ENCODE measurements at places on chromosomes 13 and 19.

DNA sequence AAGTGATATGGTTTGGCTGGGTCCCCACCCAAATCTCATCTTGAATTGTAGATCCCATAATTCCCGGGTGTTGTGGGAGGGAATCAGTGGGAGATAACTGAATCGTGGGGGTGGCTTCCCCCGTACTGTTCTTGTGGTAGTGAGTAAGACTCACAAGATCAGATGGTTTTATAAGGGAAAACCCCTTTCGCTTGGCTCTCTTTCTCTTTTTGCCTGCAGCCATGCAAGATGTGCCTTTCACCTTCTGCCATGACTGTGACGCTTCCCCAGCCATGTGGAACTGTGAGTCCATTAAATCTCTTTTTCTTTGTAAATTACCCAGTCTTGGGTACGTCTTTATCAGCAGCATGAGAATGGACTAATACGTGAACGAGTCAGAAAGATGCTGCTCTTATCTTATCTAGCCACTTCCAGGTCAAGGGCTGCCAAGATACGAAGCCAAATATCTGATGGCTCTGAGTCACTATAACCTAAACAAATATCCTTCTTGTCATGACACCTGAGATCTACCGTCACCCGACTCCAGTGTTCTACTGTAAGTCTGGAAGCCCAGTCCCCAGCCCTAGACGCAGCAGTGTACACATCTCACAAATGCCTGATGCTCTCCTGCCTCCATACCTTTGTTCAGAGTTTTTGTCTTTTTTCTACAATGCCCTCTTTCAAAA, 45.9 kb downstream of the SLC15A1 start:
- no peaks in the 10 kb centered on the region for H3K4me1 ChIP-seq
- H3K4me3 ChIP-seq = no peak overlapping the region
- H3K27me3 ChIP-seq = peaks cover 6% of the 10 kb centered on the region
- DNase-seq = no peak

DNA sequence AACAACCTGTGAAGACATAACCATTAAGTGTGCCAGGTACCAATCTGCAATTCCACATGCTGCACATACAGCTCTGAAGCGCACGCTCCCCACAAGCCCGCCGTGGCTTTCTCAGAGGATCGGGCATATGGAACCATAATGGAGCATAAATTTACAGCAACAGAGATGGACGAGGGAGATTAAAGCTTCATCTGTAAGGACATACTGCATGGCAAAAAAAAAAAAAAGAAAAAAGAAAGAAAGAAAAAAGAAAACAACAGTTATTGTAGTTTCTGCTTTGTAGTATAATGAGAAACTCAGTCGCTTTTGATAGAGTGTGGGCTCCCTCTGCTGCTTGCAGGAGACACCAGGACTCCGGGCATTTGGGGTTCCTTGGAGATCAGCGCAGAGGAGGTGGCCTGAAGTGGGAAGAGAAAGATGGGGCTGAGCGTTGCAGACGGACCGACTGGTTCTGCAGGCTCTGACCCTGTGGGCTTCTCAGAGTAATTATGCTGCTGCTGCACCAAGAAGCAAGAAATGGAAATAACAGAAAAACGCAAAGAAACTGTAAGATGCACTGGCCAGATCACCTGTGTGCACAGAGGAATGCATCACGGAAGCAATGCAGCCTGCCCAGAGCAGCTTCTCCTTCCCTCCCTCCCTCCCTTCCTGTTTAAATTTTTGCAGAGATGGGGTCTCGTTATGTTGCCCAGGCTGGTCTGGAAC, 10.8 kb upstream of the PDCD5 start:
- no peak overlapping the region for H3K27ac ChIP-seq
- H3K4me1 ChIP-seq = no peaks in the 10 kb centered on the region
- H3K27me3 ChIP-seq = no peaks in the 10 kb centered on the region
- peak; percentile 25 for DNase-seq
- no peaks in the 10 kb centered on the region for H3K36me3 ChIP-seq

GRCh38 chr19:38361633-38362075, 12.7 kb upstream of the PSMD8 start:
- H3K27ac ChIP-seq = no peak overlapping the region
- H3K36me3 ChIP-seq = no peaks in the 10 kb centered on the region
- peaks cover 18% of the 10 kb centered on the region for H3K27me3 ChIP-seq
- no peaks in the 10 kb centered on the region for H3K4me1 ChIP-seq

- H3K4me3 ChIP-seq = no peak overlapping the region
- no peaks in the 10 kb centered on the region for H3K36me3 ChIP-seq
- DNase-seq = peak; percentile 30
- H3K4me1 ChIP-seq = no peaks in the 10 kb centered on the region
- H3K27ac ChIP-seq = no peak overlapping the region
These were observed 17.5 kb upstream of the MEIS3 start for GRCh38 chr19:47436712-47437401.

- H3K36me3 ChIP-seq = no peaks in the 10 kb centered on the region
- H3K4me3 ChIP-seq = no peak overlapping the region
- DNase-seq = no peak
- no peak overlapping the region for H3K27ac ChIP-seq
These were observed 65.3 kb upstream of the KLHL1 start for GRCh38 chr13:70173598-70173959.

DNA sequence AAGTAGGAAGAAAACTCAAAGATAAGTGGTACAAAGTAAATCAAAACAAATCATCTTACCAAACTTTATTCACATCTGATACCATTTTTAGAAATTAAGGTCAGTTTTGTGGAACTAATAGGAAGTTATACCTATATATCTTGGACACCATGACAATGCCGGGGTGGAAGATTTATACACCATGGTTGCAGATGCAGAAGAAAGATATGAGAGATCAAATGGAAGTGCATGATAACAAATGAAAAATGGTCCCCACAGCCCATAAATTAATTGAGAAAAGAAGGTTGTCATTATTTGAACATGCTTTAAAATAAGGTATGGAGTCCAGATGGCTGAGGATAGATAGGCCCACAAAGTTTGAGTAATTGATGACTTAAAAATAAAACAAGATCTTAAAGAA, 276.8 kb downstream of the TSHZ3 start:
- no peak overlapping the region for H3K27ac ChIP-seq
- H3K27me3 ChIP-seq = peaks cover 4% of the 10 kb centered on the region
- no peaks in the 10 kb centered on the region for H3K4me1 ChIP-seq
- no peak for DNase-seq

DNA sequence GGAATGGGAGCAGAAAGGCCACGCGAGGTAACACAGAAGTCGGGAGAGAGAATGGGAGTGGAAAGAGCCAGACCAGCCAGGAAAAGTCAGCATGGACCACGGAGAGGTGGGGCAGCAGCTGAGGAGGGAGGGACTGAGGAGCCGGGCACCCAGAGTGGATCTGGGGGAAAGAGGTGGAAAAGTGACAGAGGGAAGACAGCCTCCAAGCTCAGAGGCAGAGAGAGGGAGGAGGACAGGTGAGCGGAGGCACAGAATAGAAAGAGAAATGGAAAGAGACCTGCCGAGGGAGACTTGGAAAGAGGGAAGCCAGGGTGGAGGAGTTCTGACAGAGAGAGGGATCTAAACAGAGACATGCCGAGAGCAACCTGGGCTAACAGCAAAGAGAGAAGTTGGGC, 1.6 kb downstream of the GRIK5 start:
- peaks cover 31% of the 10 kb centered on the region for H3K27me3 ChIP-seq

- H3K4me1 ChIP-seq = peaks cover 2% of the 10 kb centered on the region
- no peaks in the 10 kb centered on the region for H3K27me3 ChIP-seq
- no peak overlapping the region for H3K4me3 ChIP-seq
- DNase-seq = no peak
- peaks cover 44% of the 10 kb centered on the region for H3K36me3 ChIP-seq
- no peak overlapping the region for H3K27ac ChIP-seq
These were observed 12.9 kb downstream of the LONP1 start for GRCh38 chr19:5706876-5707573.

DNA sequence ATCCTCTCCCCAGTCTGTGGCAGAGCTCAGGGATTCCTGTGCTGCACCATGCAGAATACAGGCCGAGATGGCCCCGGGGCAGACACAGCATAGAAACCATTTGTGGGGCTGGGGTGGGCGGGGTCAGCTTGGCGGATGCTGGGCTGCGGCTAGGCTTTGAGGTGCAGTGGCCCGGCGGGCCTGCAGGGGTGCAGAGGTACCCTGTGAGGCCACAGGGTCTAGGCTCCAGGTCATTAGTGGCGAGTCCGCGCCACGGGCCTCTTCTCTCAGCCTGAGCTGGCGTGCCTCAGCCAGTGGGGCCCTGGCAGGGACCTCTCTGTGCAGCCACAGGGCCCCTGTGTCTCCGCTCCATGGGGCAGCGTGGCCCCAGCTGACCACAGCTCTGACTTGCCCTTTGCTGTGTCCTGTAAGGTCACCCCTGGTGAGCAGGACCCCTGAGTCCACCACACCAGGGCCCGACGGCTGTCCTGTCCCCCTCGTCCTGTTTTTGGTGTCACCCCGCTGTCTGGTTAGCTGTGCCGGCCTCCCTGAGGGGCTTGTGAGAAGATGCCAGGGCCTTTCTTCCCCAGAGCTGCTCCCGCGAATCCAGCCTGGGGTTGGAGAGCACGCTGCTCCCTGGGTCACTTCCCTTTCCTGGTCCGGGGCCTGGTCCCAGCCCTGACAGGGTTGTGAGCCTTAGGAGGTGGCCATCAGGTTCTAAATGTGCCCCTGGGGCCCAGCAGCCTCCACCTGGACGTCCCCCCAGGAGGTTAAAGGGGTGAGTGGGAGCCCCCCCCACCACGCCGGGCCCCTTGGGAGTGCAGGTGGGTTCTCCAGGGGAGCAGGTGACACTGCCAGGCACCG, 12.1 kb downstream of the KDM4B start:
- H3K36me3 ChIP-seq = no peaks in the 10 kb centered on the region
- no peaks in the 10 kb centered on the region for H3K27me3 ChIP-seq
- H3K4me3 ChIP-seq = no peak overlapping the region
- peaks cover 23% of the 10 kb centered on the region for H3K4me1 ChIP-seq
- no peak for DNase-seq

DNA sequence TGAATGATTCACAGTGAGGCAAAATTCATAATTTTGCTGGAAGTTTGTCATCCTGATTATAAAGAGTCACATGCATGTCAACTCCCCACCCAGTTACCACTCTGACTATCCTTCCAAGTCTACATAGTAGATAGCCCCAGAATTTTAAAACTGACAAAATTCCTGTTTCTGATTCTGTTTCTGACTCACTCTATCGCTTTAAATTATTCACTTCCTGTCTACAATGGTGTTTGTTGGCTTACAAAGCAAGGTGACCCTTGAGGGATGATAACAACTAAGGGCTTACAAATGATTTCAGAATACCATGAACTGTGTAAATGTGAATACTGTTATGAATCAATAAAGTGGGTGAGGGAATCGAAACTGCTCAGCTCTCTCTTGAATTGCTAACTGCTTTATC, 98.7 kb upstream of the KL start:
- H3K36me3 ChIP-seq = no peaks in the 10 kb centered on the region
- H3K4me3 ChIP-seq = no peak overlapping the region
- no peaks in the 10 kb centered on the region for H3K27me3 ChIP-seq
- no peak overlapping the region for H3K27ac ChIP-seq
- H3K4me1 ChIP-seq = no peaks in the 10 kb centered on the region

DNA sequence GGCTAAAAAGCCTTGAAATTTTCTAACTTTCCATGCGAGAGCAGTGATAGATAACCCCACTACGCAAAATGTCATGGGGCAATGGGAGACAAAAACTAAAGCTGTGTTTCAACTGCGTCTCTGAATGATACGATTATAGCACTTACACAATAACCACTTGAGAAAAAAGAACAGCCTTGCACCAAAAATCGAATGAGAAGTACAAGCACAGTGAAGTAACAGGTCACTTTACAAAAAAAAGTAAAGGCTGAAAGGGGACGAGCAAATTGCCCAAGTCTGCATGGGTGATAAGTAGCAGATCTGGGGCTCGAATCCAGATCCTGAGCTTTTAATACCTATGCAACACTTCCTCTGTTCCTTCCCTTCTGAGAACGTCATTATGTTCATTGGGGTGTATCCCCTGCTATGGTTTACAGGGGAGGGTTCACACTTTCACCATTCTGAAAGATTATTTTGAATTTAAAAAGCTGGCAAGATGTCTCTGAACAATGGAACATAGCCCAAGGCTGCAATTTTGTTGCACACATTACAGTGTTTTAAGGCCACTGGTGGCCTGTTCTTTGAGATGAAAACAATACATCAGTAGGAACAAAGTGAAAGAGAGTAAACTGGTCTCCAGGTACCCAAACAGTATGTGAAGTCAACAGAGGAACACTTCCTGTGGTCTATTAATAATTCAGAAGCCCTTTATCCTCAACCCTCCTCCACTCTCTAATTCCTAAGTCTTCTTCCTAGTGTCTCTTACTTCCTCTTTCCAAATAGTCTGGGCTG, 3.2 kb downstream of the CPB2 start:
- no peak for DNase-seq
- no peaks in the 10 kb centered on the region for H3K36me3 ChIP-seq
- H3K4me3 ChIP-seq = no peak overlapping the region
- no peaks in the 10 kb centered on the region for H3K27me3 ChIP-seq
- H3K4me1 ChIP-seq = no peaks in the 10 kb centered on the region
- no peak overlapping the region for H3K27ac ChIP-seq

DNA sequence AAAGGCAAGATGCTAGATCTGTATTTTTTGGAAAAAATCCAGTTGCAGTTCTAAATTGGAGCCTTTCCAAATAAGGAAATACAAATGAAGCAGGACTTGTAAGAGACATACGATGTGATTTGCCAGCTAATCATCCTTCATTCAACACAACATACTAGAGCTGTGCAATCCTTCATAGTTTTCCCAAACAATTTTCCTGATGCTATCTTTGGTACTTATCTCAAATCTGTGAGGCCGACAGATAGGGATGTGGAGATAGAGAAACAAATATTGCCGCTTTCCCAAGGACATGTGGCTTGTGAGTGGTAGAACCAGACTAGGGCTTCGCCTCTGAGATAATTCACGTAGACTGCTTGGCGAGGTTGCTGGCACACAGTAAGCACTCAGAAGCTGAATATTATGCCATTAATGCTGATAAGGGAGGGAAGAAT, 176.6 kb downstream of the LMO7 start:
- H3K27me3 ChIP-seq = no peaks in the 10 kb centered on the region
- H3K4me3 ChIP-seq = no peak overlapping the region
- H3K36me3 ChIP-seq = peaks cover 2% of the 10 kb centered on the region
- peak; percentile 33 for DNase-seq
- H3K27ac ChIP-seq = peak overlapping the region; percentile 9

DNA sequence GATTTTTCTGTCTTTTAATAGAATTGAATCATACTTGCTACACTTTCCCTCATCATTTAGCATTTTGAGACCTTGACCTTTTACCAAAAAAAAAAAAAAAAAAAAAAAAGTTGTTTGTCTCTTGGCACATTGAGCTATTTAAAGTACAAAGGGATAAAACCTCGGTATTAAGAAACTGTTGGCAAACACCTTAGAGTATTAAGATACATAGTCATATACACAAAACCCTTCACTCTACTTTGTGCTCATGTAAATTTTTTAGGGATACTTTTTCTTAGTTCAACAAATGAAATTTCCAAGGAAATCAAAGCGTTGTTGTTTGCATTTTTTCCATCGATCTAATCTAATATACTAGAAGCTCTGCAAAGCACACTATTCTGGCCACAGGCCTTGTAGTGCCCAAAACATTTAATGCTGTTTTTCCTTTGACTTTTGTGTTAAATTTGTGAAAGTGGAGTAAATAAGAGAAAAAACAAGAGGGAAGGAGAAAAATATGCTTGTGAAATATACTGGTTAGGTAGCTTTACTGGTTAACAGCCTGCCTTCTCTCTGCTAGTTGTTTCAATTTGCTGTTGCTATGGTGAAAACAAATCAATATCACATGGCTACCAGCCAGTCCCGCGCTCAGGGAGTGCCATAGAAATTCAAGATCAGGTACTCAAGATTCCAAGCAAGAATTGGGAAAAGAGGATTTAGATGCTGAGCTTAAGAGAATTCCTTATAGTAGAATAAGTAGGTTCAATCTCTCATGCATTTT, 2.6 kb downstream of the MBNL2 start:
- peaks cover 7% of the 10 kb centered on the region for H3K4me1 ChIP-seq
- peak overlapping the region; percentile 98 for H3K4me3 ChIP-seq
- H3K27ac ChIP-seq = peak overlapping the region; percentile 73
- no peaks in the 10 kb centered on the region for H3K27me3 ChIP-seq
